Activated T-cell treated with anti-CD3 and anti-CD28 coated beads, Interleukin-2, amount 50 U/mL, for 72 hours (primary cell): ENCODE measurements at places on chromosomes 3 and 15.

DNA sequence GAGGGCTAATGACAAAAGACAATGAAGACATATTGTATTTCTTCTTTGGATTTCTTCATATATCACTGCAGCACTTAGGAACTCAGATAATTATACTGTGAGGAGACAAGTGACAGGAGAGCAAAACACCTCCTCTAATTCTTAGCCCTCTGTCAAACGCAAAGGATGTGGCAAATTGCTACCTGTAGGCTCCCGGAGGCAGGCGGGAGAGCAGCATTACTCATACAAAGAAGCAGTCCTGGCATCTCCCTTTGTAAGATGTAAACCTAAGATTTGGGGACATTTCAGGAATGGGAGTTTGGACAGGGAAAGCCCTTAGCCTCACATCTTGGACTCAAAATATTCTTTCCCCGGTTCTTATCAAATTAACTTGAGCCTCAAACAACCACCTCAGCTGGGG lies 460.8 kb downstream of the SOX2 start:
- no peak for DNase-seq

DNA sequence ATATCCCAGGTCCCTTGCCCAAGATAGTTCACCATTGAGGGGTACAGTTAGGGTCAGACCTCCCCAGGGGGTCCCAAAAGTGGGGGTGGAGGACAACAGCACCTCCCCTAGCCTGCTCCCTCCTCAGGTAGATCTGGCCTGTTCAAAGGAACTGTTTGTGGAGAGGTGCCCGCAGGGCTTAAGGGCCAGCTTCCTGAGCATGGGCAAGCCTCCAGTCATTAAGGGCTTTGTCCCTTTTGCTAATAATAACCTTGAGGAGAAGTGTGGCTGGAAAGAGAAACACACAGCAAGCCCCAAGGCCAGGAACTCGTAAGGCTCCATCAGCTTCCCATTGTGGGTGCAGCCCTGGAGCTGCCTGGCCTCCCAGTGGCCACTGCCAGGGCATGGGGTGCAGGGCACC lies 47.4 kb downstream of the ISG20 start:
- no peak for DNase-seq

DNA sequence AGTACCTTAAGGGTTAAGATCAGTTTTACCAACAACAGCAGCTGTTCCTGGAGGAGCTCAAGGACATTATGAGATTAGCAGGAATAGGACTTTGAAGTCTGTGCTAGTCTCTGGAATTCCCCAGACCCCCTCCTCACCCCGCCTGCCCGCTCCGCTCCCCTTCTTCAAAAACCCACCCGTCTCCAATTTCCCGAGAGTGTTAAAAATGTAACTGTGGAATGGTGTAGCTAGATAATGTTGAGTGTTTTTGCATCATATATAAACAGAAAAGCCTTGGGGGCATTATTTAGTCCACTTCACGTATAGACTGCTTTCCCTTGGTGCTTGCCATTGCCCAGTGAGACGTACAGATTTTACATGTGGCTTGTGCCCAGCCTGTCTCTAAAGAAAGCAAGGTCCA lies 65.0 kb upstream of the SEMA6D start:
- no peak for DNase-seq

GRCh38 chr3:100149713-100150415 lies 35.6 kb upstream of the FILIP1L start:
- DNase-seq, result no peak

DNA sequence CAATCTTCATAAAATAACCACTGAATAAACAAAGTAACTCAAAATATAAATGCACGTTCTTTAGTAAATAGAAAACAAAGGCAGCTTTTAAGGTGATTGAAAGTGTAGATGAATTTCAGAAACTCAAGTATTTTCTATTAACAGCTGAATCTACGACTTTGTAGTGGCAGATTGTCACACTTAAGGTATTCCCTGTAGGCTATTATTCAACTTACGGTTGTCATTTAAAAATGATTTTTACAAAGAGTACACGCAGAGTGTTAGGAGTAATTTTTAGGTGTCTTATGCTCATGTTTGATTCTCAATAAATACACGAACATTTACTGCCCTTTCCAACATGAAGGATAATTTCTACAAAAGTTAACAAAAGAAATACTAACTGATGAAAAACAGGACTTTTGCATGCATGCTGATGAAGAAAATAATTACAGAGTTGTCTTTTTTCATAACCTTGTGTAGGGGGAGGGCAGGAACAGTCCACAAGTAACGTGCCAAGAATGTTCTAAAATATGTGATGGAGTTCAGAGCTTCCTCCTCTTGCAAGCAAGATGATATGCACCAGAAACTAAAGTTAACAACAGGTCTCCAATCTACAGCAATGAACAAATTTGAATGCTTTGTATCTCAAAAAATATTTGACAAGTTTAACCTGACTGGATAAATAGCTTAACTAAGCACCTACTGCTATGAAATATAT lies 16.7 kb downstream of the DCBLD2 start:
- DNase-seq, result no peak

- DNase-seq, result no peak
Measured at GRCh38 chr3:148763986-148764935, 63.4 kb upstream of the CPB1 start.

- DNase-seq, result no peak
Measured at GRCh38 chr3:14793126-14793857, 25.5 kb upstream of the FGD5 start.

- DNase-seq, result no peak
Measured at GRCh38 chr15:23616536-23616935, 31.1 kb downstream of the MAGEL2 start.

DNA sequence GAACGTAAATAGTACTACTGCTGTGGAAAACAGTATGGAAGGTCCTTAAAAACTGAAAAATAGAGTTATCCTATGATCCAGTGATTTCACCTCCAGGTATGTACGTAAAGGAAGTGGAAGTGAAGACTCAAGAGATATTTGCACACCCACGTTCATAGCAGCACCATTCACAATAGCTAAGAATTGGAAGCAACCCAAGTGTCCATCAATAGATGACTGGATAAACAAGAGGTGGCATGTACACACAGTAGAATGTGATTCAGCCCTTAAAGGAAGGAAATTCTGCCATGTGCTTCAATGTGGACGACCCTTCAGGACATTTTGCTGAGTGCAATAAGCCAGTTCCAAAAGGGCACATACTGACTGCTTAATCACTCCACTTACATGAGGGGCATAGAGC lies 188.3 kb downstream of the APBA2 start:
- no peak for DNase-seq

DNA sequence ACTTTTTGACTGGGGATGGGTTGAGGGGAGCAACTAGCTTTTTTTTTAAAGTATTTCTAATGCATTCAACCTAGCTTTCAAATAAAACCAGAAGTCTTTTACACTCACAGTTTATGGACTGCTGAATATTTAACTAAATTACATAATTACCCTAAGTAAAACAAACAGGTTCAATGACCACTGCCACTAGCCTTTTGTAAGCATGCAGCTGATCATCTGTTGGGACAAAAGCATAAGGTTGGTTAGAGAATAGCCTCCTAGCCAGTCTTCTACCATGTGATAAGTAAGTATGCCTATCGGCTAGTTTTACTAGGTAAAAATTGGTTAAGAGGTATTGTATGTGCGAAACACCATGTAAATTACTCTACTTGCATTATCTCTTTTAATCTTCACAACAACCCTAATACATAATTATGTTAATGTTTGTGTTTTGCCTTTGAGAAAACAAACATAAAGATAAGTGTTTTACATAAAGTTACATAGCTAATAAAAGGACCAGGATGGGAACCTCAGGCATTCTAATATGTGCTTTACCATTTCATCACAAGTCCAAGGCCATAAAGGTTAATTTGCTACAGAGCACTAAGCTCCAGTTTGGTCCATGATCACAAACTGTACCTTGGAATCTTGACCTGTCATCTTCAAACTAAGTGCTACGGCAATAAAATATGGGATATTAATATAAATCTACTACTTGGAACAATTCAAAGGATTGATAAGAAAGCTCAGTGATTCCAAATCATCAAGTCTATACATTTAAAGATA lies 13.2 kb downstream of the PFN2 start:
- no peak for DNase-seq

DNA sequence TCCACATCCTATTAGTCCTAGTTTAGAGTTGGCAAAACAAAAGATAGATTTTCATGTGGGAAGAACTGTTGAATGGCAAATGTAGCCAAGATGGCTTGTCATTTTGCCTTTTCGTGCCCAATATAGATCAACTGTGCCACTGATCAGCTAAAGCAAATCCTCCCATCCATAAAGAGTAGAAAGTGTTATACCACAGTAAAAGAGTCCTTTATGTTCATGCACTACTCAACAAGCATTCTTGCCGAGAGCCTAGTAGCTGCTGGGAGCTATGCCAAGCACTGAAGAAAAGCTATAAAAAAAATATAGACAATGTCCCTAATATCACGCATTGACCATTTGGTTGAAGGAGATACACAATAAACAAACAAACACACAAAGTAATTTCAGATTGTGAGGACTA lies 225.2 kb downstream of the KCNMB2 start:
- DNase-seq, result no peak

DNA sequence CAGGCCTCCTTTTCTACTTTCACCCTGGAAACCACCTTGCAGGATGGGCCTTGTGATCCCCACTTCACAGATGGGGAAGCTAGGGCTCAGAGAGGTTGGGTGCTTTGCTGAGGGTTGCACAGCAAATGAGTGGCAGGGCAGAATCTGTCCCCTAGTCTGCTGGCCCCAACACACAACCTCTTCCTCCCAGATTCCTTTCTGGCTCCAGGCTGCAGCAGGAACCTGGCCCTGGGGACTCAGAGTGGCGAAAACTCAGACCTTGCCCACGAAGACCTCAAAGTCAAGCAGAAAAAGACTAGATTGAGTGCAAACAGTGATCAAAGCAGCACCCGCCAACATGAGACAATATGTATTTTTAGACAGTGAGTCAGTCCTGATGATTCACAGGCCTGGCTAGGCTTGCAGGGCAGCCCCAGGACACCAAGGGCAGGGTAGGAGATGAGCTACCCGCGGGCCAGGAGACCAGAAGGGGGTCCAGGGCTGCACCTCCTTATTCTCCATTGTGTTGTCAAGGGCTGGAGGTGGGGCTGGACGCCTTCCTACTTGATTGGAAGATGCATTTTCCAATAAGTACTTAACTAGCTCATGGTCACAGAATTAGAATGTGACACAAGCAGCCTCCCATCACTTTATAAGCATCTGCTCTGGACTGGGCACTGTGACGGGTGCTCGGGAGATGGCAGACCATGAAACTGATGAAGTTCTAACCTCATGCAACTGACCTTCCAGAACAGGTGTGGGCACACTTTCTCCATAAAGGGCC lies 23.9 kb downstream of the GOLGA6L2 start:
- DNase-seq, result no peak

DNA sequence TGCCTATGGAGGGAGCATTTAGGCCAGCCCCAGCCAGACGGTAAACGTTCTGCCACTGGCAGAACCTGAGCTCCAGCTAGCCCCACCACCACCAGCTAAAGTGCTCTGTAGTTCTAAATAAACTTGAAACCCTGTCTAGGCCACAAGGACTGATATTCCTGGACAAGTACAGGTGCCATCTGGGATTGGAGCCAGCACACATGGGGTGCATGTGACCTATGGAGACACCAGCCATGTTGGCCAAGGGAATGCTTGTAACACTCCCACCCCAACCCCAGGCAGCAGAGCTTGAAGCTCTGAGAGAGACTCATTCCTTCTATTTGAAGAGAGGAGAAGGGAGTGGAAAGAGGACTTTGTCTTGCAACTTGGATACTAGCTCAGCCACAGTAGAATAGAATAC lies 284.5 kb upstream of the DCBLD2 start:
- no peak for DNase-seq

DNA sequence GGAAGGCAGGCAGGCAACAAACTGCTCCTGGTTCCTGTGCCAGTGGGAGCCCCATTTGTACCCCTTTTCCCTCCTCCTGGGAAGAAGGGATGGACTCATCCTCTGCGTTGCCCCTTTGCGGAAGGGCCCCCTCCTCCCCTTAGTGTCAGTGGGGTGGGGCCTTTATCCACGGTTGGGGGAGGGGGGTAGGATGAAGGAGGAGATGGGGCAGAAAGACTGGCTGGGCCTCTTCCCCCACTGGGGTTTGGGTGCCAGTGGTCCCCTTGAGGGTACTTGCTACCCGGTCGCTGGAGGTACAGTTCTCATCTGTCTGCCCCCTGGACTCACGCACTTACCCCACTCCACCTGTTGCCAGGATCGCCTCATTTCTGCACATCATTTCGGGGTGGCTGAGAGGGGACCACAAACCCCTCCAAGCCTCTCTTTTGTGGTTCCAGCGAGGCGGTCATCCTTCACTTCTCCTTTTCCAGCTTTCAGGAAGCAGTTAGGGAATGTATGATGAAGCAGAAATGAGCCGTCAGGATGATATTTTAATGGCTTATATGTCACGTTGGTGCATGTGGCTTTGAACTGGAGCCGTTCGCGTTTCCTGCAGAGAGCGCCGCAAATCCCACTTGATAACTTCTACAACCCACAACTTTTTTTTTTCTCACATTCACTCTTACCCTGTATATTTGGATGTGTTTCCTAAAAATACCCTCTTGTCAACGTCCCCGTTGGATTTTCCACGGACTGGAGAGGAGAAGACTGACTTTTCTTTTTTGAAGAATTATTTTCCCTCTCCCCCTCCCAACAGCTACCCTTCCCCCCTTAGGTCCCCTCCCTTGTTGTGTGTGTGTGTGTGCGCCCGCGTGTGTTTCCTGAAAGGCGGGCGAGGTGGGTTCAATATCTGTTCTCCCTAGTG lies at the start of gene ZIC4:
TSS of gene ZIC4 (minus strand) at position 516 of the 904 bp plus-strand sequence. CDS start 3,746 bp downstream, outside the sequence.
- DNase-seq, result no peak

GRCh38 chr3:114879059-114880031 lies 267.7 kb downstream of the ZBTB20 start:
- no peak for DNase-seq

DNA sequence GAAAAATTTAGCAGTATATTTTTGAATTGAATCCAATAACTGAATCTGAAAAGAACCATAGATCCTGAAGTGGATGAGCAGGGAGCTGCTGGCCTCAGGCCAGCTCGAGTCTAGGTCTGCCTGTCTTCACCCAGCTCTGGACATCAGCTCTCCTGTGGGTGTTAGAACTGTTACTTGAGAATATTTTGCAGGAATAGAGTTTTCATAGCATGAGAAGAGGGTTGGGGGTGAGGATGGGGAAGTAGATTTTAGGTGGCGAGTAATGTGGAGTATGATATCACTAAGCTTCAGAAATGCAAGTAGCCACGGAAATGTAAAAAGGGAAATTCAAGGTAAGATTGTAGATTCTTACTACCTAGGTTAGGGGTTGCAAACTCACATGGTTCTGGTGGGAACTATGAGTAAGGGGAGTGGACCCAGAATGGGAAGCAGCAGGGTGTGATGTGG lies 6.2 kb downstream of the RAB8B start:
- no peak for DNase-seq

GRCh38 chr15:95734422-95735316 lies 595.8 kb upstream of the NR2F2 start:
- no peak for DNase-seq

- no peak for DNase-seq
Measured at GRCh38 chr3:135964160-135964955, 1.2 kb upstream of the PPP2R3A start.
